Cardiac septum (tissue), 1 donor: ENCODE measurements at places on chromosomes 2 and 18. TPM values are rescaled to one million over a fixed set of nuclear protein-coding genes. Genes with fewer than 3 reads are reported as not detected.

- no peak for DNase-seq
Observed at GRCh38 chr2:24175631-24176187, 856 bp downstream of the FAM228A start.

DNA sequence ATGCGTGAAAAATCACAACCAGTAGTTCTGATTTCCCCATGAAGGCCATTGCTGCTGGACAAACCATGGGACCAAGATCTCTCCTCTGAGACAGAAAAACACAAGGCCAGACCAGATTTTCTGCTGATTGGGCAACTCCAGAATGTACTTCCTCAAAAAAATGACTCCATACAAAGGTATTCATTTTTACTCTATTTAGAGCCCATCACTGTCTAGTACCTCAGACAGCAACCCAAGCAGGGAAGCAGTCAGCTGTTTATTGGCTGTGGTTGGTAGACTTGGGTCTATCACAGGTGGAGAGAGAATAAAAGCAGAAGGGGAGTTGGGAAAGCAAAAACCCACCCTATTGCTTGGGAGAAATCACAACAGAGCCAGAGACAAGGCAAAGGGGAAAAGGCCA, 219.9 kb downstream of the PIK3C3 start:
- no peak for DNase-seq

- DNase-seq = no peak
Observed at GRCh38 chr2:671787-672605, 5.2 kb downstream of the TMEM18 start.

DNA sequence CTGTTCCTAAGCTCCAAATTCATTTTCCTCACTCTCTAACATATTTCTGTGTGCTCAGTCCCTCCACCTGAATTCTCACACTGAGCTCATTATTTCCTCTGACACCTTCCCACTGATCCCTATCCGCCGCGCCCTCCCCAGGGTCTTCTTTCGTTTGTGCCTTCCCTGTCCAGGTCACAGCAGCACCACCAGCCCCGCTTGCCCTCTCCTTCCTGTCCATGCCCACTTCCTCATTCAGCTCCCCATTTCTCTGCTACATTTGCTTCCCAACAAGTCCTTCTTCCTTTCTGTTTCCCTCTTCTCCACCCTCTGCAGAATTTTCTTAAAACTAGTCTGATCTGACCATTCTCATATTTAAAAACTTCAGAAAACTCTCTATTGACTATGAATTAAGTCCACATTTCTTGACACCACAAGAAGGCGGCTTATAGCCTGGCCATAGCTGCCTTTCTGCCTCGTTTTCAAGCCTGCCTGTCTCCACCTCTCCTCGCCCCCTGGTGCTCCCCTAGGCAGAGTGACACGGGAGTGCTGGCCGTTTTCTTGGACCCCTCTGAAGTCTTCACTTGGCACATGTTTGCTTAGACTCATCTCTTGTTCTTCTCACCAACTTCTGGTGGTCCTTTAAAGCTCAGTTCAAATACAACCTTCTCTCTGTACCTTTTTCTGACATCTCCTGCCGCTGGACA, 138.7 kb upstream of the BOD1L2 start:
- no peak for DNase-seq

GRCh38 chr2:75703589-75704287, 7.0 kb downstream of the GCFC2 start:
- no peak for DNase-seq

DNA sequence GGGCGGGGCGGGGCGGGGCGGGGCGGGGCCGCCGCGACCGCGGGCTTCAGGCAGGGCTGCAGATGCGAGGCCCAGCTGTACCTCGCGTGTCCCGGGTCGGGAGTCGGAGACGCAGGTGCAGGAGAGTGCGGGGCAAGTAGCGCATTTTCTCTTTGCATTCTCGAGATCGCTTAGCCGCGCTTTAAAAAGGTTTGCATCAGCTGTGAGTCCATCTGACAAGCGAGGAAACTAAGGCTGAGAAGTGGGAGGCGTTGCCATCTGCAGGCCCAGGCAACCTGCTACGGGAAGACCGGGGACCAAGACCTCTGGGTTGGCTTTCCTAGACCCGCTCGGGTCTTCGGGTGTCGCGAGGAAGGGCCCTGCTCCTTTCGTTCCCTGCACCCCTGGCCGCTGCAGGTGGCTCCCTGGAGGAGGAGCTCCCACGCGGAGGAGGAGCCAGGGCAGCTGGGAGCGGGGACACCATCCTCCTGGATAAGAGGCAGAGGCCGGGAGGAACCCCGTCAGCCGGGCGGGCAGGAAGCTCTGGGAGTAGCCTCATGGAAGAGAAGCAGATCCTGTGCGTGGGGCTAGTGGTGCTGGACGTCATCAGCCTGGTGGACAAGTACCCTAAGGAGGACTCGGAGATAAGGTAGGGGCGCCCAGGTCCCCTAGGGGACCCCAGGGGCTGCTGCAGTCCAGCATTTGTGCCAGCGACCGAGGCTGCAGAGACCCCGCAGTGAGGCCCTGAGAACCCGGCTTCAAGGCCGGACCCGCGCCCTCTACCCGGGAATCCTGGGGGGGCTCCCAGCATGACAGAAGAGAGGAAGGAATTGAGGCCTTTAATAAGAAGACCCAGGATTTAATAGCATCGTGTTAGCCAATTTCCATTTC, at the start of gene KHK:
TSS of gene KHK (plus strand) at position 49 of the 870 bp plus-strand sequence. CDS start at position 537, 488 bp downstream.
- no peak for DNase-seq

ZNF396 gene
- 1.0 TPM for total RNA-seq

GKN2 gene
- not detected for total RNA-seq

RTP5 gene
- 0.08 TPM for total RNA-seq

RAD51AP2 gene
- total RNA-seq = 0.43 TPM
